ENCODE measurements at places on chromosomes 2 and 18.

GRCh38 chr2:134360745-134361487, 107.0 kb downstream of the MGAT5 start:
- DNase-seq: no peak

DNA sequence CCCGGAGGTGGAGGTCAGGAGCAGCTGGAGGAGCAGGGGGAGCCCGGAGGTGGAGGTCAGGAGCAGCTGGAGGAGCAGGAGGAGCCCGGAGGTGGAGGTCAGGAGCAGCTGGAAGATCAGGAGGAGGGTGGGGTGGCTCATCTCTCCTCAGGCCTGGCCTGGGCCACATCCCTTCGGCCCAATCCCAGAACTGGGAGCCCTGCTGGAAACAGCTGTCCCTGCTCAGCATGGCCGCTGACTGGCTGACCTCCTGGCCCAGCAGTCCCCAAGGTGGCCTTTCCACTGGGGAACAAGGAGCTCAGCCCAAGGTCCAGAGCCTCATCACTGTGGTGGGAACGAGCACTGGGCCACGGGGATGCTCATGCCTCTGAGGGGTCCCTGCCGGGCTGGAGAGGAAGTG, 66.6 kb upstream of the LAPTM4A start:
- DNase-seq: no peak

GRCh38 chr2:171319164-171319810, 114.5 kb downstream of the METTL8 start:
- DNase-seq: peak; percentile 39

DNA sequence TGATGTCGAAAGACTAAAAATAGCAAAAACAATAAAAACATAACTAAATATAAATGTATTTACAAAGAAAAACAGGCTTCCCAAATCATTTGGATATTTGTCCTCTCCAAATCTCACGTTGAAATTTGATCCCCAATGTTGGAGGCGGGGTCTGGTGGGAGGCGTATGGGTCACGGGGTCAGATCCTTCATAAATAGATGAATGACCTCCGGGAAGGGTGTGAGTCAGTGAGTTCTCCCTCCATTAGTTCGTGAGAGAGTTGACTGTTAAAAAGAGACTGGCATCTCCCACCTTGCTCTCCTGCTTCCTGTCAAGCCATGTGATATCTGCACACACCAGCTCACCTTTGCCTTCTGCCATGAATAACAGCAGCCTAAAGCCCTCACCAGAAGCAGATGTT, 703.0 kb downstream of the TMEM182 start:
- no peak for DNase-seq

DNA sequence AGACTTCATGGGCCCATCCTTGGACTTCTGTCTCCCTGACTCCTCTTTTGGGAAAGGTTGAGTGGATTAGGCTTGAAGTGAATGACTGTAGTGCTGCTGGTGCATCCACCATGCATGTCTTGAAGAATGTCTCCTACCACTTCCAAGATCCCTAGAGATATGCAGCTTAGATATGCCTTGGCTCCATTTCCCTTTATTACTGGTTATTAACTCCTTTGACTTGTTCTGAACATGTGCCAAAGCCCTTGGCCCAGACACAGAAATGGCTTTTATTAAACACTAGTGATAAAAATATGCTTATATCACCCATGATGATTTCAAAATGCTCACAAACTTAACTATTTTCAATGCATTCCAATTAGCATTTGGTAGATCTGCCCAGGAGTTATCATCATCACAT, 90.0 kb upstream of the SLC14A2 start:
- no peak for DNase-seq

DNA sequence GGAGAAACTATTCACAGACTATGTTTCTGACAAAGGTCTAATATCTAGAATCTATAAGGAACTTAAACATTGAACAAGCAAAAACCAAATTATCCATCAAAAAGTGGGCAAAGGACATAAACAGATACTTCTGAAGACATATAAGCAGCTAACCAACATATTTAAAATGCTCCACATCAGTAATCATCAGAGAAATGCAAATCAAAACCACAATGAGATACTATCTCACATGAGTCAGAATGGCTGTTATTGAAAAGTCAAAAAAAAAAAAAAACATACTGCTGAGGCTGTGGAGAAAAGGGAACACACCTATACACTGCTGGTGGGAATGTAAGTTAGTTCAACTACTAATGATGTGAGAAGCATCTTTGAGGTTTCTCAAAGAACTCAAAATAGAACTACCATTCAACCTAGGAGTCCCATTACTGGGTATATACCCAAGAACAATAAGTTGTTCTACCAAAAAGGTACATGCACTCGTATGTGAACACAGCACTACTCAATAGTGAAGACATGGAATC, 220.4 kb upstream of the TFPI start:
- no peak for DNase-seq

DNA sequence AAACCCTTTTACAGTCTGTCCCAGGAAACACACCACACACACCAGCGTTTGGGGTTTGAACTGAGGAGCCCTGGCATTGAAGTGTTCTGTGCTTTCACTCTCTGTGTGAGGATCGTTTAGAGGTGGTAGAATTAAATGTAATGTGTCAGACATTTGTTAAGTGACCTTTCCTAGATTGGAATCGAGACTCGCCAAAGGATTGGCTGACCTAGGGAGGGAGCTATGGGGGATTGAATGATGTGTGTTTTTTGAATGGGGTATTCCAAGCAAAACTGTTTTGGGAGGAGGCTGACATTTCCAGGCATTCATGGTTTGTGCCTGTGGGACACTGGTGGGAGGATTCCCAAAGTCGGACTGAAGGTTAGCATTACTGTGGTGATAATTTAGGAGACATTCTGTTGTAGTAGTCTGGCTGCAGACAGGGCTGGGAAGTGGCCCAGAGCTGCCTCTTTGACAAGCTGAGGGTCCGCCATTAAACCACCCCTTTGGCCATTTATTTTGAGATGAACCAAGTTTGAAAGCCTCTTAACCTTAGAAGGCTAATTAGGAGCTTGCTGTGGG, 1.7 kb downstream of the MYO1B start:
- no peak for DNase-seq

- no peak for DNase-seq
Measured at GRCh38 chr2:148273158-148273691, 252.3 kb downstream of the MBD5 start.

GRCh38 chr2:137348301-137348700, 583.0 kb downstream of the THSD7B start:
- no peak for DNase-seq

- no peak for DNase-seq
Measured at GRCh38 chr2:55415300-55415699, 4.4 kb downstream of the CCDC88A start.

DNA sequence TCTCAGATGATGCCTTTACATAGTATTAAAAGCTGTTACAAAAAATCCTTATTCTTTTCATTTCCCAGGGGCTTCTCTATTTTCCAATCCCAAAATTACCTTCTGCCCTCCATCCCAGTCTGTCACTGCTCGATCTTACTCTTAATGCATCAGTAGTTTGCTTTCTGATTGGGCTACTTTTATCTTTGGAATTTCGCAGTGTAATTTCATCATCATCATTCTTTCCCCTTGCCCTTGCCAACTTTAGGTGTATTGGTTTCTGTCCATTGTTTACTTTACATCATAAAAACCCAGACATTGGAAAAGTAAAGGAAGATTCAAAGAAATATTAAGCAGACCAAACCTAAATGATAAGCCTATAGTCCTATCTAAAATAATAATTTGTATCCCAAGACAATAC, 457.2 kb downstream of the PIK3C3 start:
- no peak for DNase-seq

DNA sequence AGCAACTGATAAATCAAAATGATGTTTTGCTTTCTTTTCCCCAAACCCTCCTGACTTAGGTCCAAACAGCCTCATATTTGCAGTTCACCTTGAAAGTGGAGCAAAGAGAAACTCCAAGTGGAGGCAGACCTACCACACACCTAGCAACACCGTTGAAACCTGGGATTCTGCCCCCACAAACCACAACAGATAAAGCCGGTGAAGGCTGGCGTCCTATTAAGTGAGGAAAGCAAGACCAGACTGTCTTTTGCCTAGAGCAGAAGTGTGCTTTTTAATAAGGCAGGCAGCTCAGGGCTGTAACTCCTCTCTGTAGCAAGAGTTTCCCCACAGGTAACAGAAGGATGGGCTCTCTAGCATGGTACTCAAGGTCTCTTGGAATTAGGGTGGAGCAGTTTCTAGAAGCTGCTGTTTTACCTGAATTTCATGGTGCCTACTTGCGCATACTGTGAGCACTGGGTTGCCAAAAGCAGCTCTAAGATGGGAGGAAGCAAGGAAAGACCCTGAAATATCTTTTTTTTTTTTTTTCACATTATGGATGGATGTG, 336.9 kb downstream of the BCL11A start:
- DNase-seq: no peak

DNA sequence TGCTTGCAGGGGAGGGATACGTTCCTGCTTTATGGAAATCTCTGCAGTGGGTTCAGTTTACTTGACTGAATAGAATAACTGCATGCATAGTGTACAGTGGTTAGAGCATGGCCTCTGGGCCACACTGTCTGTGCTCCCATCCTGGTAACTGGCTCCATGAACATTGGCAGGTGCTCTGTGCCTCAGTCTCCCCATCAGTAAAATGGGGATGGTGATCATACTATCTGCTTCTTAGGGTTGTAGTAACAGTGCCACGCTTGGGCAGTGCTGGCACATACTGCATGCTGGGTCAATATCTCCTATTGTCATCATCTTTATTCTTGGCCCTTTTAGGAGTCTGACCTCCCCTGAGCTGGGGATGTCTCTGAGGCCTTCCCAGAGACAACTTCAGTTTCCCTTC, 117.3 kb downstream of the CTIF start:
- DNase-seq: no peak

DNA sequence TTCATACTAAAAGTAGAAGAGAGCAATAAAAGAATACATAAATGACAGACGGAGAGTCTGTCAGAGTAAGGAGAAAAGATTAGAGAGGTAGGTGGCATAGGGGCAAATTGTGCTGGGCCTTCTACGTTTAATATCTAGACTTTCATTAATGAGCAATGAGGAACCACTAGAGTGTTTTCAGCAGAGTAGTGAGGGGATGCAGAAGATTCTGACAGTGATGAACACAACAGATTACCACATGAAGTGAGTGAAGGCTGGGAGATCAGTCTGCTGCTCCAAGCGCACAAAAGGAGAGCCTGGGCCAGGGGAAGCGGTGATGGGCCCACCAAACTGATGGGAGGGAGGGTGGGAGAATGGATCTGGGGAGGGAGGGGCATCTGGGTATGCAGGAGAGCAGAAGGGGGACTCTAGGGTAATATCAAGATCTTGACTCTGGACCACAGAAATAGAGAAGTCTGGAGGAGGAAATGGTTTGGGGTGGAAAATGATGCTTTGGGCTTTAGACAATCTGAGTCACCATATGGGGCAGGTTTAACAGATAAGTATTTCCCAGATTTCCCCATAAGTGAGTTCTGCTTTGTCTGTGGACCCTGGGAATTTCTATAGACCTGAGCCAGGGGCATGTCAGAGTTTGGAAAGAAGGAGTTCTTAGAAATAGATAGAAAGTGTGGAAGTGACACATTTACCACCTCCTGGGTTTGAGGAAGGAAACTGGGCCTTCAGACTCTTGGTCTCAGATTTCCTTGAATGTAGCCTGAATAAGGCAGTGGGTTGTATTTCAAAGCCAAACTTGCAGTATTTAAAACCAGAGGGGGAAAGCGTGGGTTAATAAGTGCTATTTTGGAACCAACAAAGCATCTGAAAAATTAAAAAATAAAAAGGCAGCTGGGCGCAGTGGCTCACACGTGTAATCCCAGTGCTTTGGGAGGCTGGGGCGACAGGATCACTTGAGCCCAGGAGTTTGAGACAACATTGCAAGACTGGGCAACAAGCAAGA, 15.0 kb upstream of the IL1A start:
- no peak for DNase-seq

DNA sequence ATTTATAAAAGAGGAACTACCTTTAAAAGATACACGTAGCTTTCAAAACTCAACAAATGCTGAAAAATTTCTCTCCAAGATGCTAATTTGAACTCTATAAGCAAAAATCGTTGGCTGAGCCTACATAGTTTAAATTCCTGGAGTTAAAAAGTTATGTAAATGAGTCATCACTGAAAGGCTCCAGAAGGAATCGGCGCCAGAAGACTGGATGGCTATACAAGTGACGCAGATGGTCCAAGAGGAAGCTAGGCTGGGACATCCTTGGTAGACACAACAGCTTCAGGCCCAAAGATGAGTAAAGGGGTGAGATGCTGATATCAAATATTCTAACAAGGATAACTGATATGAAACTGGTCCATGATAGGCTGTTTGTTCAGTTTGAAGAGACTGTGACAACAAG, 22.8 kb upstream of the DNAH6 start:
- DNase-seq: no peak

DNA sequence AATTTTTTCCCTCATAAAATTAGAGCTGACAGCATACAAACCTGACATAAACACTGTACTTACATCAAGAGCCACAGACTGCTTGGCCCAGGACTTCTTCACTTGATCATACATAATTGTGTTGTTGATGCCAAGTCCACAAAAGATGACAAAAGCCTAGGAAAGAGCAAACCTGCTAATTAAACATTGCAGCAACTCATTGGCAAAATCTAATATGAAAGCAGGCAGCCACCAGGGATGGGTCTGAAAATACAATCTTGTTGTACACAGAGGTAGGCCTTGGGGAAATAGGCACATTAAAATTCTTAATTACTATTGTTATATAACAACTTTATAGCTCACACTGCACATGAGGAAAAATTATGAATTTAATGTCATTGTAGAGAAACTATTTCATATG, 255.8 kb downstream of the PDE11A start:
- DNase-seq: no peak

- no peak for DNase-seq
Measured at GRCh38 chr2:134333646-134334189, 79.8 kb downstream of the MGAT5 start.

DNA sequence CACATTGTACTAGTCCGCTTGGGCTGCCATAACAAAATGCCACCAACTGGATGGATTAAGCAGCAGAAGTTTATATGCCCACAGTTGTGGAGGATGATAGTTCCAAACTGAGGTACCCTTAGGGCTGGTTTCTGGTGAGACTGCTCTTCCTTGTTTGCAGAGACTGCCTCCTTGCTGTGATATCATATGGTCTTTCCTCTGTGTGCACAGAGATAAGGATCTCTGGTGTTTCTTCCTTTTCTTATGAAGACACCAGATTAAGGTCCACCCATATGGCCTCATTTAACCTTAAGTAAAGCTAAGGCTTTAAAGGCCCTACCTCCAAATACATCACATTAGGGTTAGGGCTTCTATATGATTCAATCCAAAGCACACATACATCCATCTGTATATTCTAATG, 738.2 kb upstream of the GCFC2 start:
- DNase-seq: no peak

GRCh38 chr2:27378096-27378808, 2.3 kb downstream of the ZNF513 start:
- DNase-seq: no peak

- peak; percentile 26 for DNase-seq
Measured at GRCh38 chr2:189658306-189659212, 2.7 kb upstream of the ASNSD1 start.

DNA sequence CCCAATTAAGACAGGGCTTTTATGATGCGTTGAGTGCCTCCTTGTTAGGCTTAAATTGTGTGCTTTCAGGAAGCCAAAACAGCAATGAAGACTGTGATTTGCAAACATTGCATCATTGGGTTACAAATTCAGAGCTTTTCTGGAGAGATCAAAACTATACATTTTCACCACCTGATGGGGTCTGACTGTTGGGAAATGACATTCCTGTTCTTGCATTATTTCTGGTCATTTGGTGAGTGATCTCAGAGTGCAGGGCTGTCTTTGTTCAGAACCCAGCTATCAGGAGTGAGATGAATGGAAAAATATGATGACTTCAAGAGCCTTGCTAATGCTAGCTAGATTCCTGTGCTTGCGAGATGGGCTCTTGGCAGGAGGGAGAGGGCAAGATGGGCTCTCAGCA, 39.1 kb downstream of the SH3RF3 start:
- no peak for DNase-seq

- no peak for DNase-seq
Measured at GRCh38 chr2:60796573-60797509, 40.8 kb downstream of the PAPOLG start.
